ENCODE measurements at places on chromosomes 3 and 15. TPM values are rescaled to one million over a fixed set of nuclear protein-coding genes. Genes with fewer than 3 reads are reported as not detected.

- DNase-seq = no peak
- no peaks in the 10 kb centered on the region for H3K36me3 ChIP-seq
- H3K4me3 ChIP-seq = no peak overlapping the region
These were observed 153.4 kb downstream of the EBLN2 start for GRCh38 chr3:73214846-73215245.

DNA sequence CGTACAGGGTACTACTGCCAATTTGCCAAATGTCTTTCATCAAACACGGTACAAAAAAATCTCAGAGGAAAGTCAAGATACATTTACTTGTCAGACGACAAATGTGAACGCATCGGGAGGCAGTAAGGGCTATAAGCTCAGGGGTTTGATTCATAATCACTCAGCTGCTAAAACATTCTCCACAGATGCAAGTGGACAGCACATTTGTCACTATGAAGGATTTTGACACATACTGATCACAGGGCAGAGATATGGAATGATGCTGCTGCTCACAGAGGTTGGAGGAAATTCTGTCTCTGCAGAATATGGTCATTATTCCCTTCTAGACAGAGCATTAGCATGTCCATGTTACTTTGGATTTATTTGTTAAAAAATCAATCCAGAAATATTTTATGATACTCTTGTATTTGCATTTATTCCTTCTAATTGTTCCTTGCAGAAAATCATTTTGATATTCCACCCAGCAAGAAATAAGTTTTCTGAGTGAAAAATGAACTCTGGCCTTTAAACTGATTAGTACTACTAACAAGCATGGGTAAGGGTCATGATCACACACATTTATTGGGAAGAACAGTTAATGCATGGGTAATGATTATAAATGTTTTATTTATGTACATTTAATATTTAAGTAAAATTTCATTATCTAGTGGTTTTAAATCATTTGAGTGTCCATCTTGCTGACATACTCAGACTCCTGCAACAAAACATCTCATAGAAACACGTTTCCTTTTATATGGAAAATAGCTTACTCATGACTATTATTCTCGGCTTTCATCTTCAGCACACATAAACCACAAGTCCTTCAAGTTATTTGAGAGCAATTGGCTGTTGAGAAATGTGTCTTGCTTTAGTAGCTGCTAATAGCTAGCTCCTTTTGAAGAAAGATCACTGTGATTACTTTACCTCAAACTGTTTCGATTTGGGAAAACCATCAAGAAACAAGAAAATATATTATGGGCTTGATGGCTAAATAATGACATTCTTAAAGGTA is 559.3 kb downstream of the MECOM start:
- peak overlapping the region; percentile 67 for H3K27ac ChIP-seq

DNA sequence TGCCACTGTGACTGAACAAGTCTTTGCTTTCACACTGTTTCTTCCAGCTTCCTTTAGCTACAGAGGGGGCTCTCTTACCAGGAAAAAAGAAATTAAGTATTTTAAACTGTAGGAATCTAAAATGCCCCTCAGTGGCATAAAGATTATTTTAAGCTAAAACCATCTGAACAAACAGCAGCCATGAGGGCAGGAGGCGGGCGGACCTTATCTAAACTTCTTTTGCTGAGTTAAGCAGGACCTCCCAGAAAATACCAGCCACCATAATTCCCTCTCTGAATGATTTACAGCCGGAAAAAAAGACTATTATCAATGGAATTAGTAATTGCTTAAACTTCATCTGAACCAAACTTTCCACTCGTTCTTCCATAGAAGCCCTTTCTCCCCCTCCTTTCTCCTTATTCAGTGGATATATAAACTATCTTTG is 5.2 kb upstream of the TOPAZ1 start:
- no peak for DNase-seq
- H3K4me1 ChIP-seq = peaks cover 9% of the 10 kb centered on the region
- H3K36me3 ChIP-seq = no peaks in the 10 kb centered on the region
- H3K4me3 ChIP-seq = no peak overlapping the region
- H3K27me3 ChIP-seq = peaks cover 14% of the 10 kb centered on the region
- no peak overlapping the region for H3K27ac ChIP-seq

Gene ZNF385D
- total RNA-seq = 4.0 TPM

GRCh38 chr15:87623832-87624231 is 632.7 kb downstream of the NTRK3 start:
- DNase-seq = no peak
- no peaks in the 10 kb centered on the region for H3K36me3 ChIP-seq
- peaks cover 33% of the 10 kb centered on the region for H3K4me1 ChIP-seq
- no peaks in the 10 kb centered on the region for H3K27me3 ChIP-seq

Gene NR1I2
- not detected for total RNA-seq

DNA sequence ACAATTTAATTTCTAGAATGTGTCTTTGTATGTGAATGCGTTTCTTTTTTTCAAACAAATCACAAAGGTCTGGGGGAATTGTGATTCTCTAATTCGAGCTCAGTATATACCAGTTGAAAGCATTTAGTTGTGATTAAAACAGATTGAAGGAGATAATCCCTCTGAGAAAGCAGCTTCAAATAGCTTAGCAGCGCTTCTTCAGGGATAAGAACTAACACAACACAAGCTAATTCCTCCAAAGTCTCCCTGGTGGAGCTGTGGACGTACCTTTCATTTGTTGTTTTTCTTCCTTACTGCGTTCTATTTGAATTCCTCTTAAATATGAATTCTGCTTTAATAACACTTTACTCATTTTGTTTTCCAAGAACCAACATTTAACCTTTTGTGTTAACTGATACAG is 286.7 kb downstream of the ROBO2 start:
- no peak for DNase-seq
- no peaks in the 10 kb centered on the region for H3K27me3 ChIP-seq
- H3K36me3 ChIP-seq = no peaks in the 10 kb centered on the region

GRCh38 chr3:185251272-185251671 is 2.6 kb downstream of the EHHADH start:
- H3K27me3 ChIP-seq = peaks cover 3% of the 10 kb centered on the region
- no peak overlapping the region for H3K4me3 ChIP-seq
- H3K27ac ChIP-seq = no peak overlapping the region
- H3K4me1 ChIP-seq = peaks cover 22% of the 10 kb centered on the region
- peaks cover 3% of the 10 kb centered on the region for H3K36me3 ChIP-seq
- DNase-seq = no peak

- no peak overlapping the region for H3K27ac ChIP-seq
- H3K27me3 ChIP-seq = peaks cover 29% of the 10 kb centered on the region
- peaks cover 15% of the 10 kb centered on the region for H3K4me1 ChIP-seq
- DNase-seq = no peak
- H3K4me3 ChIP-seq = no peak overlapping the region
These were observed 5.4 kb downstream of the VWA5B2 start for GRCh38 chr3:184234671-184235380.

Data from HFFc6 (cell line).